ENCODE measurements at places on chromosomes 7 and 10.

DNA sequence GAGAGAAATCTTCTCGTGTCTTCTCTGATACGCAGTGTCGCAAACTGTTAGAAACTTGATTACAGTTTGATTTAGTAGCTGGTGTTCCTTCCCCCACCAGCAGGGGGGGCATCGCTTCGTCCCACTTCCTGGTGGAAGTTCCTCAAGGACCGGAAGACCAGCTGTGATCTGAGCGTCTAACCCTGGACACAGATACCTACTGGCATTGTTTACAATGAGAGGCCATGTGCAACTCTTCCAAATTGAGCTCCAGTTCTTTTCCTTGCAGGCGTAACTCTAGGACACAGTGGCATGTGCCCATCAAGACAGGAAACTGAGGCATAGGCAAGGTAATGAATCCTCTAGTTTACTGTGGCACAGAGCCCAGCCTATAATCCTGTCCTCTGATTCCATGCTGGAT lies 219.0 kb downstream of the CCDC3 start:
- no peak for DNase-seq

- DNase-seq: no peak
Measured at GRCh38 chr7:9181356-9181755, 747.9 kb downstream of the NXPH1 start.

GRCh38 chr7:116290740-116291139 lies 80.4 kb downstream of the TES start:
- DNase-seq: no peak

DNA sequence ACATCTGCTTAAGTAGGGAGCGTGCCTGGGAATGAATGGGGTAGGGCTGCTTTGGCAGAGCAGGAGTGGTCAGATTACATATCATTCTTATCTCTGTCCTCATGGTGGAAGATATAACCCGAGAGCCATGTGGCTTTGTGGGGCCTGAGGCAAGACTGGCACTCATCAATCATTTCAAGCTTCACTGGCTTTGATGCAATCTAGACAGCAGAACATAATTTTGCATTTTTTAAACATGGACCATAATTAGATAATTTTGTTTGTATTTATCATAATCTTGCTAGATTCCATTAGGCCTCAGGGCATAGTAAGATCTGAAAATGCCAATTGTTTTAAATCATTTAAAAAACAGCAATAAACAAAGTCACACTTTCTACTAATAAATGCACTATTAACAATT lies 480.3 kb downstream of the NXPH1 start:
- DNase-seq: no peak

- no peak for DNase-seq
Measured at GRCh38 chr7:74051193-74051592, 23.2 kb downstream of the ELN start.

DNA sequence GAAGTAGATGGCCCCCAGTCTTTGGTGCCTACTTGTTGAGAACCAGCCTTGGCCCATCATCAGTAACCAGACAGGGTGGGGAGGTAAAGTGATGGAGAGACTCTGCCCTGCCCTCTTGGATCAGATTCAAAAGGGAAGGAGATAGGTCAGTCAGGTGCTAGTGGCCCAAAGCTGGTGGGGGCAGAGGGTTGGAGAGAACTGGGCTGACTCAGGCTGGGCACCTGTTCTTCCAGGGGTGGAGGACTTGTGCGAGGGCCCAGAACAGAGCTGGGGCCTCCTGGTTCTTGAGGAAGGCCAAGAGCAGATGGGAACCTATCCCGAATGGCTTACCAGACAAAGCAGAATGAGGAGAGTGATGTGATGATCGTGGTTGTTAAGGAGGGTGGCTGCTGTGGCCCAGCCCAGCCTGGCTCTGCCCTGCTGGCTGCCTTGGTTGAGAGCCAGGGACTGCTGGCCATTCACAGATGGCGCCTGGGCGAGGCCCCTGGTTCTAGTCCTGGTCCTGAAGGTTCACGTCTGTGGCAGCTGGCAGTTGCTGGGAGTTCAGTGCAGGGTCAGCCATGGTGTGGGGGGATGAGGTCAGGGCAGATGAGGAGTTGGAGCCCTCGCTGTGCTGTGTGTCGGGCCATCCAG lies 36.6 kb downstream of the PALD1 start:
- DNase-seq: no peak

DNA sequence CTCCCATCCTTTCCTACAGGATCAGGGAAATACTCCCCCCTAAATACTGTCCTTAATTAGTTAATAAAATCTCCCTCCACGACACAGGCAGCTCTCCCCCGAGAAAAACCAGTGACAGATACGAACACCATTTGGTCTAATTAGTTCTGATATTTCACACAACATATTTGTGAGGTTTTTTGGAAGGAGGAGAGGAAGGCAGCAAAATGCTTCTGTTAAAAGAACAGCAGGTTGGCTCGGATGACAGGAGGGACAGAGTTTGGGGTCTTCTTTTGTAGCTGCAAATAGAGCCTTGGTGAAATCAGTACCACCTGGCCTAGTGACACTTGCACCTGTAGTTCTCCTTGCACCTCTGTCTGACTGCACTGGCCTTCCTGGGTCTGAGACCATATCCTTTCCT lies 507.0 kb downstream of the PLXNA4 start:
- no peak for DNase-seq

DNA sequence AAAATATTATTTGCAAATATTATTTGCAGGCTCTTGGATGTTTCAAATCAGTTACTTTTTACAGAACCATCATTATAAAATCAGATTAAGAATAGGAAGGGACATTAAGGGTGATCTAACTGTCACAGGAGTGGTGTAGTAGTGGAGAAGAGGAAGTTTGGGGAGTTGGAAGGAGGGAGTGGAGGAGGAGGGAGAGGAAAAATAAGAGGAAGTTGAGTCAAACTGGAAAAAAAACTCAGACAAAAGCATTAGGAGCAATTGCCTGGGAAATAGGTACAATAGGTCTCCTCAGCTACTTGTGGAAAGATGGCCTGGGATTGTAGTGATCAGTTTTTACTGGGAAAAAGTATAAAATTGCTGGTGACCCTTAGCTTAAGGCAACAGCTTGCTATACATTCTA lies 77.7 kb upstream of the GPR37 start:
- no peak for DNase-seq

DNA sequence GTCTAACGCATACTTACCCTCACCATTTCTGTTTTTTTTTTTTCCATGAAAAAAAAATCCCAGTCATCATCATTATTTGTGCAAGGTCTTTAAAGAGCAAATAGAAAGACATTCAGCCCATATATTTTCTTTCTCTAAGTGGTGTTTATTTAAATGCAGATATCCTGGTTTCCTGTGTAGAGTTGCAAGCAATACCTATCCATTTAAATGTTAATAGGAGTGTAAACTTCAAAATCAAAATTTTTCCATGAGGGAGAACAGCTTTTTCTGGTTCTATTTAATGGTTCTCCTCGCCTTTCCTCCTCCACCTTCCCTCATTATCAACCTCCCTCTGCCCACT lies 120.1 kb upstream of the AGK start:
- DNase-seq: no peak

GRCh38 chr7:75559355-75559975 lies 67.3 kb downstream of the SPDYE5 start:
- DNase-seq: no peak

DNA sequence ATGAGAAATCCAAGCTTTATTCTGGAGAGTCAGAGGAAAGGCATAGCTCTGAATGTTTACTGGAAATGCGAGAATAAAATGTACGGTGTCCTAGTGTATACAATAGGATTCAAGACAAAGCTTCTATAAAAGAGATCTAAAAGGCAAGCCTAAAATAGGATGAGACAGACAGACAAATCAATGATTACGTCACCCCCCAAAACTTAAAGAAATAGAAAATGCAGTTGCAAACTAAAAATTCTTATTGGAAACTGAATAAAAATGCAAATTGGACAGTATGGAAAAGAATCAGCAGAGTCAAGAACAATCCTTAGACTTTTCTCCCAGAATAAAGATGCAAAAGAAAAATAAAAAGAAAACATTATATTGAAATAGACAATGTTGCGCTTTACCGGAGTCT lies 245.9 kb downstream of the POM121L12 start:
- DNase-seq: no peak

DNA sequence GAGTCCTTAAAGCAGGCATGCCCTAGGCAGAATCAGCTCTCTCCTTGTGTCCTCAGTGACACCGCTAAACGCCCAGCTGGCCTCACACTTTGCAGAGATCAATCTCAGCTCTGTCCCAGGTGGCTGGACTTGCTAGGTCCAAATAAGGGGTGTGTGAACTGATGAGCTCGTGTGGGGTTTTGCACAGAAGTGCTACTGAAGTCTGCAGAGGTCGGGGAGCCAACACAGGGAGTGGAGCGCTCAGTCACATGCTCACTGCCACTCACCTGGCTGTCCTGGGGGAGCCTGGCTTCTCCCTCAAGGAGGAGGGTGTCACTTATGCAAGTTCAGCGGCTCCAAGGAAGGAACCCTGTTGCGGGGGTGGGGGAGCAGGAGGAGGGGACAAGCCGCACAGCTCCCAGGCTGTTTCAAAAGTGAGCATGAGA lies 2.0 kb downstream of the ELN start:
- DNase-seq: no peak

DNA sequence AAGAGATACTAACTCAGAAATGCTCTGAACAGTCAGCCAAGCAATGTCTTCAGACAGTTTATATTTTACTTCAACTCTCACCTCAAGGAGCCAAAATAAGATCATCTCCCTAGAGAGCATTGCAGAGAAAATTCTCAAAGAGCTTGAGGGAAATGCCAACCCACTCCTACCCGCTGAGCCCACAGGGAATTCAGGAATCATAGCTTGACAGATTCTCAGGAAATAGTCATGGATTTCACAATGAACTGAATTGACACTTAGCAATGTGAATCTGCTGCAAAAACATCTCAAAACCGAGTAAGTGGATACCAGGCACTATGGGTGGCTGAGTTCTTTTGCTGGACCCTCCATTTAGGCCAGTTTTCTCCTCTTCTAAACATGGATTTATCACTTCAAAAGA lies 9.8 kb upstream of the PLAC9 start:
- no peak for DNase-seq

GRCh38 chr10:114545071-114545470 lies 113.0 kb downstream of the ABLIM1 start:
- DNase-seq: no peak

- no peak for DNase-seq
Measured at GRCh38 chr10:20185116-20185515, 368.9 kb downstream of the PLXDC2 start.

- no peak for DNase-seq
Measured at GRCh38 chr7:84372712-84373111, 178.1 kb upstream of the SEMA3A start.

- DNase-seq: no peak
Measured at GRCh38 chr7:37482953-37483352, 34.3 kb upstream of the ELMO1 start.

DNA sequence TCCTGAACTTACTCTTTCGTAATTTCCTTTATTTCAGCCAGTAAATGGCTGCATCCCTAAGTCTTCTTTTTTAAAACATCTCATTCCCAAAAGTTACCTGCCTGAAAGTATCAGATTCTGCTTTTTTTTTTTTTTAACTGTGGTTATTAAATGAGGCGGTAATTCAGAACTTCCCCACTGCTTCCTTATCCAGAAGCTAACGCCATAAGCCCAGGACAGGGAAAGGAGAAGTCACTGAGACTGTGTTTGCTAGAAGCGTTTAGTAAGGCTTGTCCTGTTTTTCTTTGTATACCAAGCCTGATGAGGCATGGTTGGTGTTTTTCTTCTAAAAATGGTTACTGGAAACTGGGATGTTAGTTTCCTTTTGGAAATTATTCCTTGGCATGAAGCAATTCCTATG lies 197.8 kb downstream of the CELF2 start:
- no peak for DNase-seq

DNA sequence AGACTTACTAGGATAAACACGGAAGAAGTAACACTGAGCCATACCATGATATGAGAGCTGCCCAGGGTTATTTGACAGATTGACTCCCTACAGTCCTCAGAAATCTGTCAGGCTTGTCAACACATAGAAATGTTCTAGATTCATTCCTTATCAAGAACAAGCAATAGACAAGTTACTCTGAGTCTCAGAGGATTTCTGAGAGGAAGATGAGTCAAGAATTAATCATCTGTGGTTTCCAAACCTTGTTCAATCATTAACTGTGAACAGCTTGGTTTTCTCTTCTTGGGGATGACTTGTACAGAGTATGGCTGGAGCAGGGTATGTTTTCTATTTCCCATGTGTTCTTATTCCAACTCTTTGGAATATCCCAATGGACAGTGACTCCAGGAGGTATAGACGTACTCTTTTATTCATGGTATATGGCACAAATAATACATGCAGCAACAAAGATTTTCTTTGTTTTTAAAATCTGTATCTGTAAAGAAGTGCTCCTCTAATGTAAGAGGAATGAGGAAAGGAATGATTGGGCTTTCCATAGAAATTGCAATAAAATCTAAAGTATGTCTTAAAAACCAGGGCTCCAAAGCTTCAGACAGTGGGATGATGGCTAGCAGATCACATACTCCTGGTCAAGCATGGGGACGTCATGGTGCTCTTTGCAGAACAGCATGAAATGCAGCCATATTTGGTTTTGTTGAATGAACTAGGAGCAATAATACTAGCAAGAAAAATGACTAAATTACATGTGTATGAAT lies 11.9 kb upstream of the SFR1 start:
- DNase-seq: no peak

DNA sequence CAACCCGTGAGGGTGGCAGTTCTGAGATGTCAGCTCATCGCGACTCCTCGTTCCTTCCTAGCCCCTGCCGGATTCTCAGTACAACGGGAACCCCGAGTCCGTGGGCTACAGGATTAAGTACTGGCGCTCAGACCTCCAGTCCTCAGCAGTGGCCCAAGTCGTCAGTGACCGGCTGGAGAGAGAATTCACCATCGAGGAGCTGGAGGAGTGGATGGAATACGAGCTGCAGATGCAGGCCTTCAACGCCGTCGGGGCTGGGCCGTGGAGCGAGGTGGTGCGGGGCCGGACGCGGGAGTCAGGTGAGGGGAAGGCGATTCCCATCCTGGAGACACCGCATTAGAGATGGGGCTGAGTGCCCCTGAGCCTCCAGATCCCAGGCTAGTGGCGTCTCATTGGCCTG lies 568.1 kb upstream of the FOXK1 start:
- no peak for DNase-seq

GRCh38 chr10:51072210-51072609 lies 2.1 kb upstream of the PRKG1 start:
- DNase-seq: no peak

GRCh38 chr7:84484502-84485079 lies 290.0 kb upstream of the SEMA3A start:
- DNase-seq: no peak

- DNase-seq: no peak
Measured at GRCh38 chr10:122306282-122306681, 35.2 kb downstream of the BTBD16 start.

DNA sequence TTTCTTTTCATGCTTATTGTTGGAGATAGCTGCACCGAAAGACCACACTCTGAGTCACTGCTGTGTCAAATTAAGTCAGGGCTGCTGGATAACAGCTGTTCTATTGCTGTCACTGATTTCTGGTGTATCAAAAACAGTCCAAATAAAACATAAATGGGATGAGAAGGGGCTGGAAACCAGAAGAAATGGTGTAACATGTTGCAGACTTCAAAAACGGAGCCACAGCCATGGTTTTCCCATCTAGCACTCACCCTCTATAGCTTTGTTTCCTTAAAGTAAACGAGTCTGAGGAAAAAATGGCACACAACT lies 103.3 kb upstream of the DIP2C start:
- no peak for DNase-seq

GRCh38 chr7:92092210-92092609 lies 42.1 kb downstream of the CYP51A1 start:
- no peak for DNase-seq
